ENCODE measurements at places on chromosomes 1 and 21. TPM values are rescaled to one million over a fixed set of nuclear protein-coding genes. Genes with fewer than 3 reads are reported as not detected.

The NR5A2 gene
- 0.87 TPM for total RNA-seq

DNA sequence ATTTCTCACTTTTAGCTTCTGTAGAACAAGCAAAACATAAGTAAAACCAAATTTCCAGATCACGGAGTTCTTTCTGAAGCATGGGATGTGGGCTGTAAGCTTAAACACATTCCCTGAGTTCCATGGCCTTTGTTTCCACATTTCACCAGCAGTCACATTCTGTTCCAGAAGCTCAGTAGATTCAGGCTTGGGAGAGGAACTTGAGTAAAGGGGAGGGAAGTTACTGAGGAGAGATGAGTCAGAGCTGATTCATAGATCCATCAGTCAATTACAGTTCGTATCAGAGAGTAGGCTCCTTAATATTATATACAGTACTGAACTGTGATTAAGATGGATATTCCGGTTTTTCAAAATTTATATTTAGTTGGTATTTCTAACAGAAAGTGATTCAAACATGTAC is 614.3 kb downstream of the NCAM2 start:
- H3K4me1 ChIP-seq: no peaks in the 10 kb centered on the region
- no peak overlapping the region for H3K27ac ChIP-seq
- H3K36me3 ChIP-seq: no peaks in the 10 kb centered on the region
- no peaks in the 10 kb centered on the region for H3K27me3 ChIP-seq
- DNase-seq: no peak
- no peak overlapping the region for H3K4me3 ChIP-seq

The SPATA21 gene
- total RNA-seq: not detected

DNA sequence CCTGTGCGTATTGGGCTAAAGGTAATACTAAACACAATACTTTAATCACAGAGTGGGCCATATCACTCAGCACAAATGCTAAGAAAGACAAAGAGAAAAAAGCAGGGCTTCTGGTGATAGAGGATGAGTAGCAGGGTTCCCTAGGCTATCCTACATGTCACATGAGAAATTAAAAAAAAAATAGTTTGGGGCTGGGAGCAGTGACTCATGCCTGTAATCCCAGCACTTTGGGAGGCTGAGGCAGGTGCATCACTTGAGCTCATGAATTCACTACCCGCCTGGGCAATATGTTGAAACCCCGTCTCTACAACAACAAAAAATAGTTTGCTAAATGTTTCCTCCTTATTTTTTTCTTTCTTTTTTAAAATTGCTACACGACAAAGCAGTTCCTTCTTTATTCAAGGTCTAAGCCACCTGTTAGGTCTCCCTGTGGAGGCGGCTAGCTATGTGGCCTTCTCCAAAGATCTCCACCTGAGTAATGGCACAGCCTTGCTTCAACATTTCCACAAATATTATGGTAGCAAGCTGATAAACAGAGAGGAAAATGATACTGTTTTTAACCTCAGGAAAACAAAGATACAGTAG is 1.5 kb downstream of the ENSA start:
- H3K27ac ChIP-seq: no peak overlapping the region
- peak overlapping the region; percentile 72 for H3K4me3 ChIP-seq
- no peaks in the 10 kb centered on the region for H3K27me3 ChIP-seq
- DNase-seq: no peak
- peaks cover 5% of the 10 kb centered on the region for H3K36me3 ChIP-seq

The SETD4 gene
- 36.3 TPM for total RNA-seq

GRCh38 chr1:247613405-247613804 is 8.0 kb downstream of the OR2G3 start:
- no peaks in the 10 kb centered on the region for H3K4me1 ChIP-seq
- DNase-seq: no peak
- H3K4me3 ChIP-seq: no peak overlapping the region
- no peaks in the 10 kb centered on the region for H3K36me3 ChIP-seq
- no peaks in the 10 kb centered on the region for H3K27me3 ChIP-seq

DNA sequence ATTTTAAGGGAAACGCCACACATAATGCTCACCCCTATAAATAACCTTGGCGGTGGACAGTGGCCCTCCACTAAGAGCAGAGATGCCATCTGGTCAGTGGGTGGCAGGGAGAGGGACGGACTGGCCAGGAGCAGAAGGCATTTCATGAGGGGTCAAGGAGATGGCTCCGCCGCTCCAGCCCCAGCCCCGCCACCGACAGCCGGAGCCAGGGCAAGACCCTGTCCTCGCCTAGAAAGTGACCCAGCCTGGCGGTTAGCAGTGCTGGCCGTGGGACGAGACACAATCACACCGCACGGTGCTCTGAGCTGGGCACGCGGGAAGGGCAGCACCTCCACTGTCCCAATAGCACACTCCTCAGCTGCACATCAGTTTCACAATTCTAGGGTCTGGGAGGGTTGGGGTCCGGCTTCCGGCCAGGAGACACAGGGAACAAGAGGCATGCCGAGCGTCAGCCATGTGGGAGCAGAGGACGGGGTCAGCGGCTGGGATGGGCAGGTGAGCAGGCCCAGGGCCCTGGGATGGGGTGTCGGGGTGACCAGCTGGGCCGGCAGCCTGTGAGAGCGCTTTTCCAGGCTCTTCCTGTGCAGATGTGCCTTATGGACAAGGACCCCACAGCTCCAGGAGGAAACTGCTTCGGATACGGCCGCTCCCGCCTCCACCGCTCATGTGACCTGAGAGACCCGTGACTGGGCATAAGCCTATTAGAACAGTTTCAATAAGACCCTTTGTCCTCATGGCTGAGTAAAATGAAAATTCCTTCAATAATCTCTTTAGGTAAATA is 5.7 kb downstream of the SLC19A1 start:
- H3K36me3 ChIP-seq: no peaks in the 10 kb centered on the region
- H3K4me1 ChIP-seq: no peaks in the 10 kb centered on the region
- no peak overlapping the region for H3K27ac ChIP-seq
- H3K4me3 ChIP-seq: no peak overlapping the region

GRCh38 chr1:216325336-216325735 is 97.9 kb downstream of the USH2A start:
- no peak overlapping the region for H3K4me3 ChIP-seq
- DNase-seq: no peak
- no peaks in the 10 kb centered on the region for H3K36me3 ChIP-seq
- no peaks in the 10 kb centered on the region for H3K4me1 ChIP-seq

DNA sequence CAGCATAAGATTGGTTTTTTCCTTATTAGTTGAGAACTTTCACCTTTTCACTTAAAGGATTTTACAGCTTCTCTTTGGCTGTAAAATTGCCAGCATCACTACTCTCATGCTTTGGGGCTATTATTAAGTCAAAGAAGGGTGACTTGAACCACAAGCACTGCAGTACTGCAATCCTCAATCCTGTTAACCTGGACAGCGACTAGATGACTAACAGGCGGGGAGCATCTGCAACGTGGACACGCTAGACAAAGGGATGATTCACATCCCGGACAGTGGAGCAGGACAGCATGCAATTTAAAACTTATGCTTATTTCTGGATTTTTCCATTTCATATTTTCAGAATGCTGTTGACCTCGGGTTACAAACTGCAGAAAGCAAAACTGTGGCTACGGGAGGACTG is 8.1 kb downstream of the ARV1 start:
- H3K4me3 ChIP-seq: no peak overlapping the region
- H3K36me3 ChIP-seq: no peaks in the 10 kb centered on the region
- H3K4me1 ChIP-seq: no peaks in the 10 kb centered on the region
- no peaks in the 10 kb centered on the region for H3K27me3 ChIP-seq

GRCh38 chr1:89739844-89740216 is 81.0 kb upstream of the LRRC8D start:
- DNase-seq: no peak
- no peak overlapping the region for H3K27ac ChIP-seq
- H3K4me3 ChIP-seq: no peak overlapping the region
- H3K4me1 ChIP-seq: no peaks in the 10 kb centered on the region

DNA sequence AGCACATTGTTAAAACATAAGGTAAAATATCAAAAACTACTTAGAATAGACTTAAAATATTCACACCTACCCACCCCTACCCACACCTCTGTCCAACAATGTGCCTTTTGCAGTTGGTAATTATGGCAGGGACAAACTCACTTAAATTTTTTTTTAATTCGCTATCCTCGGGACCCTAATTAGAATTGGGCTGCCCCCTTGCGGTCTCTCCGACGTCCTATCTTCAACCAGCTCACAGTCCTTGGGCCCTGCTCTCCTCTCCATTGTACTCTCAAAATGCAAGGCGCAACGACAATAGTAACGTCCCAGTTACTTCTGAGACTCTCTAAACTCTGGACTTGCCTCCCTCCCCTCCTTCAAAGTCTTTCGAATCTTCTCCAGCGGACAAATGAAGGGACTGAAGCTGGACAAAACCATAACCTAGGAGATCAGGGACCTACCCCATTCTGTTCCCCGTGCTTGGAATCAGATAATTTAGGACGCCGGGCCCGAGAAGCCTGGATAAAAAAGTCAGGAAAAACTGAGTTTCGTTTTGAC is 1.1 kb upstream of the CIART start:
- peak overlapping the region; percentile 81 for H3K27ac ChIP-seq
- H3K4me3 ChIP-seq: peak overlapping the region; percentile 43
- H3K4me1 ChIP-seq: peaks cover 6% of the 10 kb centered on the region

The IL22RA1 gene
- total RNA-seq: 1.0 TPM

The F5 gene
- total RNA-seq: 8.4 TPM

DNA sequence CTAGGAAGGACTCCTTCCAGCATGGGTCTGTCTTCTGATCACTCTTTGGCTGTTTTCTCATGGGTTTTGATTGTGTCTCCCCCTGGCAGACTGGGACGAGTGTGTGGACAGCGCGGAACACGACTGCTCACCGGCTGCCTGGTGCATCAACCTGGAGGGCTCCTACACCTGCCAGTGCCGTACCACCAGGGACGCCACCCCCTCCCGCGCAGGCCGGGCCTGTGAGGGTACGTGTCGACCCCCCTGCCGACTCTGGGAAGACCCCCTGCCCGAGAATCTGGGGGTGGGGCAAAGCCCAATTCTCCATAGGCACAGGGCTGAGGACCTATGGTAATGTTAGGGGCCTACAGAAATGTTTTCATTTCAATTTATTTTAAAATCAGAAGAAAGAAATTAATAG is 38.4 kb downstream of the UMODL1 start:
- no peak overlapping the region for H3K27ac ChIP-seq
- no peak overlapping the region for H3K4me3 ChIP-seq
- no peak for DNase-seq
- no peaks in the 10 kb centered on the region for H3K36me3 ChIP-seq
- no peaks in the 10 kb centered on the region for H3K4me1 ChIP-seq
- H3K27me3 ChIP-seq: no peaks in the 10 kb centered on the region

DNA sequence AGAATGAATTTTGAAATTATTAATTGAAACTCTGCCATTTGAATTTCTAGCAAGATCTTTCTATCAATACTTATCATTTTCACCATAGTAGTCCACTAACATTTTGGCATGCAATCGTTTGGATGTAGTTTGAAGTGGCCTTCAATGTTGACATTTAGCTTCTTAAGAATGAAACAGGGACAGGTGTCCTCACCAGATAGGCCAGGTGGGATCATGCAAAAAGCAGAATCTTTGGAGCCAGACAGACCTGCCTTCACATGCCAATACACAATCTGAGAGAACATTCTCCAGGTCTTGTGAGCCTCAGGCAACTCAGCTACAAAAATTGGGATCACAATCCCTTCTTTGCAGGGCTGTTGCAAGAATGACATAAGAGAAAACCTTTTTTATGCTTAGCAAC is 18.3 kb upstream of the HSPA13 start:
- H3K27me3 ChIP-seq: no peaks in the 10 kb centered on the region
- no peak for DNase-seq
- no peak overlapping the region for H3K4me3 ChIP-seq

The HPDL gene
- 0.41 TPM for total RNA-seq

- H3K4me3 ChIP-seq: no peak overlapping the region
- no peaks in the 10 kb centered on the region for H3K36me3 ChIP-seq
- H3K27ac ChIP-seq: no peak overlapping the region
- no peaks in the 10 kb centered on the region for H3K27me3 ChIP-seq
- peaks cover 5% of the 10 kb centered on the region for H3K4me1 ChIP-seq
- no peak for DNase-seq
Measured at GRCh38 chr1:103110701-103111100, 2.4 kb upstream of the COL11A1 start.

- H3K4me3 ChIP-seq: no peak overlapping the region
- DNase-seq: no peak
- H3K27ac ChIP-seq: no peak overlapping the region
- H3K4me1 ChIP-seq: no peaks in the 10 kb centered on the region
- H3K36me3 ChIP-seq: no peaks in the 10 kb centered on the region
- H3K27me3 ChIP-seq: no peaks in the 10 kb centered on the region
Measured at GRCh38 chr21:31213787-31214186, 130.3 kb downstream of the TIAM1 start.

The FCGR3B gene
- total RNA-seq: 2.1 TPM

GRCh38 chr1:158087320-158087927 is 93.3 kb upstream of the CD1D start:
- no peaks in the 10 kb centered on the region for H3K27me3 ChIP-seq
- no peak overlapping the region for H3K4me3 ChIP-seq
- no peak overlapping the region for H3K27ac ChIP-seq
- no peaks in the 10 kb centered on the region for H3K4me1 ChIP-seq

GRCh38 chr1:3431266-3431665 is 23.2 kb upstream of the ARHGEF16 start:
- no peak overlapping the region for H3K4me3 ChIP-seq
- H3K27me3 ChIP-seq: peaks cover 6% of the 10 kb centered on the region
- no peaks in the 10 kb centered on the region for H3K36me3 ChIP-seq
- H3K27ac ChIP-seq: no peak overlapping the region

DNA sequence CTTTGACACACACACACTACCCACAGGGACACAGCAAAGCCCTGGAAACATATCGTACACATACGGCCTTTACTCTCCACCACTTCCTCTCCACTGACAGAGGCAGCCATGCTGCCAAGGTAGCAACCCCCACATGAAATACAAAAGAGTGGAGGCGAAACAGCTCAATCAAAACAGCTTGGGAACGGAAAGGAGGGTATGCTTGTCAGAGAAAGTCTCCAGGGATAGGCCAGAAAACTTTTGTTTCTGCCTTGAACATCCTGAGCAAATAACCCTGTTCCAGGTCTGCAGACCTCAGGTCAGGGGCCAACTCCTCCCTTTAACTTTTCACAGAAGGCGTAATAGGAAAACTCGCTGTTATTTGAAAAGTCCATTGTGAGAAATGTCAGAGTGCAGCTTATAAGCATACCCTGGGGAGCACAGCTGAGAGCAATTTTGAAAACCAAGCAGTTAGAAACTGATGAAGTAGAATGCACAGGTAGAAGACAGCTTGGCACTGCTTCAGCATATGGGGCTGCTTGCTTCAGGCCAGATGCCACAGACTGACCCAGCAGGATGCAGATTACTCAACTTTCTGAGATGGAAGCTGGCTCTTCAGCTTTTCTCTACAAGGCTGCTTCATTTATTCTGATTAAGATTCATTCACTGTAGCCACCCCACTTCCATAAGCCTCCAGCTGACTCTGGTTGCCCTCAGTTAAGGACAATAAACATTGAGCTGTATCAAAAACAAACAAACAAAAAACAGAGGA is 18.0 kb downstream of the KIAA0319L start:
- no peaks in the 10 kb centered on the region for H3K4me1 ChIP-seq
- no peaks in the 10 kb centered on the region for H3K27me3 ChIP-seq
- no peaks in the 10 kb centered on the region for H3K36me3 ChIP-seq
- H3K27ac ChIP-seq: no peak overlapping the region
- no peak overlapping the region for H3K4me3 ChIP-seq

- no peaks in the 10 kb centered on the region for H3K4me1 ChIP-seq
- peaks cover 46% of the 10 kb centered on the region for H3K27me3 ChIP-seq
- DNase-seq: no peak
- peak overlapping the region; percentile 22 for H3K4me3 ChIP-seq
- H3K36me3 ChIP-seq: no peaks in the 10 kb centered on the region
- peak overlapping the region; percentile 37 for H3K27ac ChIP-seq
Measured at GRCh38 chr1:24929398-24930259, 447 bp downstream of the RUNX3 start.

- peaks cover 3% of the 10 kb centered on the region for H3K4me1 ChIP-seq
- H3K36me3 ChIP-seq: no peaks in the 10 kb centered on the region
- H3K27me3 ChIP-seq: no peaks in the 10 kb centered on the region
- H3K27ac ChIP-seq: peak overlapping the region; percentile 86
Measured at GRCh38 chr1:153566414-153567371, 1.0 kb upstream of the S100A2 start.

Data from prostate gland (tissue), 2 donors.